ENCODE measurements at places on chromosomes 12 and 14. TPM values are rescaled to one million over a fixed set of nuclear protein-coding genes. Genes with fewer than 3 reads are reported as not detected.

DNA sequence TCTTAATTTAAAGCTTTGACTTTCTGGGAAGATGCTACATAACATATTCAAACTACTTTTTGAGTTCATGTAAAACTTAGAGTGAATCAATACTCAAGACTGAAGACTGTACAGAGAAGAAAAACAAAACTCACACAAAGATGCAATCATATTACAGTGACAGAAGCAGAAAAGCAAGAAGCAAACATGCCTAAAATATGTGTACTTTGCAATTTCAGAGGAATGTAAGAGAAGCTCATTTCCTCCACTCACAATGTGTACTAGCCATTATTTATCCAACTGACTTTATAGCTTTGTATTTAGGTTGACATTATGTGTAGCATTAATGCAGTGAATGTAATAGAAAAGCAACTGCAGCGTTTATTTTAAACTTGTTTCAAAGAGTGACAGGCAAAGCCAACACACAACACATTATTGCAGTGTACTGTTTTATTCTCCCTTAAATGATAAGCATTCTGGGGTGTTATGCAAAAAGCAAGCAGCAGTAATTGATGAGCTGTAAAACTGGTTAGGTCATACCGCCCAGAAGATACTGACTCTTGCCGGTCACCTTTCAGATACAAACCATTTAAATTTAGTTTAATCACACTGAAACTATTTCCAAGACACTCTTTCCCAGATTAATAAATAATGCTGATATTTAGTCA, 88.2 kb upstream of the PAWR start:
- no peak for DNase-seq

Gene PLEKHD1
- polyA plus RNA-seq: 3.8 TPM

Gene PPP2R5E
- 34.5 TPM for polyA plus RNA-seq

Gene GZMH
- polyA plus RNA-seq: not detected

Gene WIF1
- 4.1 TPM for polyA plus RNA-seq

DNA sequence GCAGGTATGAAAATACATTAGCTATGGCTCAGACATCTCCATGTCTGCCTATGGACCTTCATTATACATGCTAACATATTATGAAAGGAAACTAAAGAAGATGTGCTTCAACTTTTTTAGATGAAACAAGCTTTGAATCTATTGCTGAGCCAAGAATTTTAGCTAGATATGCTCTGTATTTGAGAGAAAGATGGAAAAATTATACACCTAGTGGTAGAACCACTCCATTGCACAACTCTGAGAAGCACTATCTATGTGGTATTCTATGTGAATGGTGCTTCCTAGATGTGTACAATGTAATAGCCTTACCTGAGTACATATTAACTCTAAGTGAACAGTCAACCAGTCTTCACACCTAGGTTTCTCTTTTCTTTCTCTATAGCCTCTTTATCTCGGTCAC, 17.3 kb downstream of the EPYC start:
- DNase-seq: no peak

Gene AQP2
- polyA plus RNA-seq: 170 TPM

- no peak for DNase-seq
These were observed 40.0 kb downstream of the MYBPC1 start for GRCh38 chr12:101634724-101635123.

- peak; percentile 47 for DNase-seq
These were observed 124.8 kb upstream of the NOS1 start for GRCh38 chr12:117485984-117486839.

Data from renal pelvis (tissue), 12 donors.